ENCODE measurements at places on chromosomes 3 and 15.

GRCh38 chr3:41502023-41502422, 302.7 kb downstream of the CTNNB1 start:
- DNase-seq = no peak

DNA sequence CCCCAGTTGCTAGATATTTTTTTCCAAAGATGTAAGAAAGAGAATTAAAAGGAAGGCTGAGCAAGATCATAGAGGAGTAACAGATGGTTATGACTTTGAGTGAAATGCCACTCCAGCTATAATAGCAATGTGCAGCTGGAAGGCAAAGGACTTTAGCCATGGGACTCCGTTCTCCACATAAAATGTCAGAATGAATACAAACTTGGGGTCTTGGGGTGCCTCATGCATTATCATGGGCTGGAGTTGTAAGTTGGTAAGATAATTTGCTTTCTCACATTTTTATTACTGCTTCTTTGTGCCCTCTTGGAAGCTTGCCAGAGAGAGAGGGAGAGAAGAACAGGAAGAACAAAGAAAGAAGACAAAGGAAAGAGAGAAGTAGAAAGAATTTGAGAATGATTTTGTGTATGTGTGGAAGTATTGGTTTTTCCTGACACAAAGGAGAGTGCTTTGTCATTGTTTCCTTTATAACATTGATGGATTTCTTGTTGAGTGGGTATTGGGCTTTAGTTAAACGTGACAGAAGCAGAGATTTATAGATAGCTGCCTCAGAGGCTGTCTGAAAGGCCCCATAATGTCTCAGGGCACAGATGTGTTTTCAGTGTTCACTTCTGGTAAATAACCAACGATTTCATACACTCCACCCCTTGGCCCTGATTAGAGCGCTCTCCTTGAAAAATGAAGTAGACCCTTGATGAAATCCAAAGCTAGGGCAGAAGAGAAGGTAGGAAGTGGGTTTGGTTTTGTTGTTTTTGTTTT, 715.3 kb downstream of the NR2F2 start:
- no peak for DNase-seq

GRCh38 chr15:56939257-56939656, 20.8 kb downstream of the TCF12 start:
- DNase-seq = no peak

DNA sequence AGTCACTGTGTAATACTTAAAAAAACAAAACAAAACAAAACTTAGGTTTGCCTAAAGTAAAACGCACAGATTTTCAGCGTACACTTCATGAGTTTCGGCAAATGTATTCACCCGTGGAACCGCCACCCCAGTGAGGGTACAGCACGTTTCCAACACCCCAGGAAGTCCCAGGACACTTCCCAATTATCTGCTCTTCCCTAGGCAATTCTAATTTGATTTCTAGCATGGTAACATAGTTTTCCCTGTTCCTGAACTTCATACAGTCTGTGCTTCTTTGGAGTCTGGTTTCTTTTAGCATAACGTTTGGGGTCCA, 497 bp upstream of the CLASP2 start:
- DNase-seq = no peak

GRCh38 chr3:4601892-4602291, 108.7 kb downstream of the ITPR1 start:
- DNase-seq = no peak

GRCh38 chr3:143750841-143751240, 97.4 kb downstream of the SLC9A9 start:
- no peak for DNase-seq

DNA sequence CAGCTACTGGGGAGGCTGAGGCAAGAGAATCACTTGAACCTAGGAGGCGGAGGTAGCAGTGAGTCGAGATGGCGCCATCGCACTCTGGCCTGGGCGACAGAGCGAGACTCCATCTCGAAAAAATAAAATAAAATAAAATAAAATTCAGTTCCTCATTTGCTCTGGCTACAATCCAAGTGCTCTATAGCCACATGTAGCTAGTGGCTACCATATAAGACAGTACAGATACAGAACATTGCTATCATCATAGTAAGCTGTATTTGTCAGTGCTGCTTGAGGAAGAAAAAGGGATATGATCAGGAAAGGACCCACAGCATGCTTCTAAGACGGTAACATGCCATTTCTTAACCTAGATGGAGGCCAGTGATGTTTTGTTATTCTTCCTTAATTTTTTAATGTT, 88.7 kb upstream of the CDAN1 start:
- DNase-seq = no peak

DNA sequence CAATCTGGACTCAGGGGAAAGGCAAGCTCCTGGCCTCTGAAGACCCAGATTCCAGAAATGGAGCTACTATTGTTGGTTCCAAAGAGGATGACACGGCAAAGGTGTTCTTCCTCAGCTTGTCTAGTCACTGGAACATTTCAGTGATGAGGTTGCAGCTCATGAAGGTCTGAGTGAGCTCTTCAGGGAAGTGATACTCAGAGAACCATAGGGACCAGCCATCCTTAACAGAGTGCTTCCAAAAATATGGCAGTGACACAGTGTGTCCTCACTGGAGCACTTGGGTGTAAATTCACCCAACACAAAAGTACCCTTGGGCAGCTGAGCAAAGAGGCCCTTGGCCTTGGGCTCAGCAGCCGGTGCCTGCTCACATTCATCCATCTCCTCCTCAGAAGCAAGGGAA, 46.3 kb downstream of the SPTSSB start:
- DNase-seq = no peak

- DNase-seq = no peak
Measured at GRCh38 chr3:131282967-131283366, 98.6 kb upstream of the NUDT16 start.

DNA sequence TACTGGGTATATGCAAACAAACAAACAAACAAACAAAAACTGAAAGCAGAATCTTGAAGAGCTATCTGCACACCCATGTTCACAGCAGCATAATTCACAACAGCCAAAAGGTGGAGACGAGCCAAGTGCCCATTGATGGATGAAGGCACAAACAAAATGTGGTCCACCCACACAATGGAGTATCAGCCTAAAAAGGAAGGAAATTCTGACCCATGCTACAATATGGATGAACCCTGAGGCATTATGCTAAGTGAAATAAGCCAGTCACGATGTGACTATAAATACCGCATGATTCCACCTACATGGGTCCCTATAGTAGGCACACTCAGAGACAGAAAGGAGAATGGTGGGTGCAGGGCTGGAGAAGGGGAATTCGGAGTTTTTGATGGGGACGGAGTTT, 24.1 kb downstream of the XPC start:
- no peak for DNase-seq

DNA sequence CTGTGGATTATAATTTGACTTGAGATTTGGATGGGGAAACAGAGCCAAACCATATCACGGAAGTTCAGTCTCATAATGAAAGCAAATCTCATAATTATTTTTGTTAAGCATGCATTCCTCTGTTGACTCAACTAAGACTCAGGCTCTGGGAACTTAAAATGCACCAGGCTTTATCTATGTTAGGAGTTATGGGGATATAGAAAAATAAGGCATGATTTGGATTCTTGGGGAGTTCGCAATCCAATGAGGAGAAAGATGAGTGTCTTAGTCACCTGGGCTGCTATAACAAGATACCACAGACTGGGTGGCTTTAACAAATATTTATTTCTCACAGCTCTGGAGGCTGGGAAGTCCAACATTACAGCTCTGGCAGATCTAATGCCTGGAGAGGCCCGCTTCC, 89.4 kb upstream of the TJP1 start:
- DNase-seq = no peak

DNA sequence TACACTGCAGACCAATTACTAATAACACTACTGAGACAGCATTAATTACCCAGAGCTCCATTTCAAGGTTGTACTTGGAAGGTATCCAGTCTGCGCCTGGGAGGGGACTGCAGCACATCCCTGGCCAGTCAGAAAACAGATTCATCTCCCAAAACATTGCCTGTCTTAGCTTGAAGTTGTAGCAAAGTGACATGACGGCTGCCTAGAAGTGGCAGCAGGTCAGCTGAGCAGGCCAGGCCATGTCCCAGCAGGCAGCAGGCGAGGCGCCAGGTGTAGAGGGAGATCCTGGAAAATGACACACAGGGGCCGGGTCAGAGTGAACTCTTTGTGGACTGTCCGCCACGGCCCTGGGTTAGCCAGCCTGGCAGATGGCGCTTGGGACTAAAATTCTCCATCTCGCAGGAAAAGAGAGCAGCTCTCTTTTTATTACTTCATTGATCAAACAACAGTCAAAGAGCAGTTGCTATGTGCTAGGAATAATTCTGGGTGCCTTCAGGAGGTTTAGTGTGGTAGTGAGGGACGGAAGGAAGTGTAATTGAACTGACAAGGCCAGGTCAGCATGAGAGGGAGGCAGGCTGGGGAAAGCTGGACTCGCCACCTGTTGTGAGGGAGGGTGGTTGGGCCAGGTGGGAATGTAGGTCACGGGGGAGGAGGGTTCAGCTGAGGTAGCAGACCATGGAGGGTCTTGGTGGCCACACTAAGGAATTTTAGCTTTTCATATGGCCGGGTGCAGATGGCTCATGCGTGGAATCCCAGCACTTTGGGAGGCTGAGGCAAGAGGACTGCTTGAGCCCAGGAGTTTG, 1.3 kb upstream of the MAP6D1 start:
- no peak for DNase-seq

DNA sequence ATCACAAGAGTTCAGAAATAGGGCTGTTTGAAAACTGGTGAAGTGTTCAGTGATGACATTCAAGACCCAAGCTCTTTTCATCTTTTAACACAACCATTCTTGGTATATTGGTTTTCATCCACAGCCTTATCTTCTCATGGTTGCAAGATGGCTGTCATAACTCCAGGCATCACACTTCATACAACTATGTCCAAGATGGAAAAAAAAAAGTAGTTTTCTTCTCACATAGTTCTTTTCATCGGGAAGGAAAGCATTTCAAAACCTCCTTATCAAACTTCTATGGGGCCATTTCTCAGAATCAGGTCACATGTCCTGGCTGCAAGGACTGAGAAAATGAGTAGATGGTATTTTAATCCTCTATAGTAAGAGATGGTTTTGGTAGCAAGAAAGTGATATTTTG, 21.1 kb upstream of the MFSD1 start:
- DNase-seq = no peak

GRCh38 chr15:89740137-89740536, 10.9 kb downstream of the MESP1 start:
- peak; percentile 63 for DNase-seq

- no peak for DNase-seq
Measured at GRCh38 chr3:47428662-47429061, 47.1 kb downstream of the SCAP start.

DNA sequence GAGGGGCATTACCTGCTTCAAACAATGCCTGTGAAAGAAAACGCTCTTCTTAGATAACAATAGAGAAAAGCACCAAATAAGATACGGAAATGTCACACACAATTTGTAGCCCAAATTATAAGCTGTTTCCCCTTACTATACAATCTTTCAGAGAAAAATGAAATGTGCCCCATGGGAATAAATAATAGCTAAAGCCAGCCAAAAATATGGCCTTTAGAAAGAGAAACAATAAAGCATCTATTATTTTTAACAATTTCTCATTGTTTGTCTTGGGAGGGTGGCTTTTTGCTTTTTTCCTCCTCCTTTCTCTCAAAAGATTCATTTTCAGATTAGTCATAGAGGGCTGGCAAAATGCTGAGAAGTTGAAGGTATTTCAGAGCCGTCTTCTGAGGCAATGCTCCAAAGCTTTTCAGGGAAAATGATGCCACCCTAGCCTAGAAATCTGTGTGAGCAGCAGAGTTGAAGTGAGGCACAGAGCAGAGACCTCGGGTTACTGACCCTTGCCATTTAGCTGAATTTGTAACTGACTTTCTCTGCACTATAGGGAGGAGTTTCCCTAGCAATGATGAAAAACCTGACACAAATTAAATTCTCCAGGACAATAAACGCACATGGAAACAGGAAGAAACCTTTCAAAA, 86.3 kb upstream of the PRICKLE2 start:
- no peak for DNase-seq

DNA sequence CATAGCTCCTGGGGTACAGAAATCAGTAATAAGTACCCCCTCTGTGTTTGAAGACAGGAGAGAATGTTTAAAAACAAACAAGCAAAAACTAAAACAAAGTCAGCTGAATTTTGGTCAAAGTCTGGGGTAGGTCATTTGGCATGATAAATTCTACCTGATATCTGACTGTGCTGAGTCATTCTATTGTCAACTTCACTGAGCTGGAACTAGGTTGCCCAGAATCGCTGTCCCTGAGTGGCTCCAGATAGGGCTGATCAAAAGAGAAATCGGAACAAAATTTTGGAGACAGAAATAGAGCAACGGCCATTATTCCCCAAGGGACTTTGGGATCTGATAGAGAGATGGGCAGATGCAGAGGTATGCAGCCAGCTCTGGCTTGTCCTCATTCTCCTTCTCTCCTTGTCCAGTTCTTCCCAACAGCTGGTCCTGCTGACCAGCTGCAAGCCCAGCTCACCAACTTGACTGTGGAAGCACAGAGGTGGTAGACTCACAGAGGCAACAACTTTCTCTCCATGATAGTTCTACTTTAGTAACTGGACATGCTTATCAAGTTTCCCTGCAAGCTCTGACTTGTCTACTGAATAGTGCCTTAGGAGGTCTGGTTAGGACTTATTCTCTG, 57.3 kb upstream of the MYRIP start:
- no peak for DNase-seq

GRCh38 chr3:13145826-13146642, 72.8 kb upstream of the IQSEC1 start:
- no peak for DNase-seq

DNA sequence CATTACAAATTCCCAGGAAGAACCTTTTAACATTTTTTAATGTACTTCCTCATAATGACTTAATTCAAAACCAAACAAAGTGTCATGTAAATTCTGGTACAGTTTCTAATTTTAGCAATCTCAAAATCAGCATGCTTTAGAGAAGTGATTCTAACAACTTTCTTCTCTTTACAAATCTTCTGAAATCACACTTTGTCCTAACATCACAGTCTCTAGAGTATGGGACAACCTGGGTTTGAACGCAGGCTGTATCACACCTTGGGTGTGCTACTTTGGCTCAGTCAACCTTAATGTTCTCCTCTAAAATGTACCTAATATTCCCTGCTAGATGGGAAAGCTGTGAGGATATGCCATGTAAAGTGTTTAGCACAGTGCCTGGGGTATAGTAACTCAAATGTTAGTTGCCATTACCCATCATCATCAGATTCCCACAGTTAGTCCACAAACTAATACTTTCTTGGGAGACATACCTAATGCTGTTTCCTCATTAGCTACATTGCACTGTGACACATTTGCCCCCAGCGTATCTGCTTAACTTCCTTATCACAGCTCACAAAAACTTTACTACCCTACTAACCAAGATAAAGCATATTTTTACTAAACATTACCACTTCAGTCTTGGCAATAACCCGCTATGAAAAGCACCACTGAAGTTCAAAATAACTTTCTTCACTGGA, 3.1 kb downstream of the TSPAN3 start:
- no peak for DNase-seq

DNA sequence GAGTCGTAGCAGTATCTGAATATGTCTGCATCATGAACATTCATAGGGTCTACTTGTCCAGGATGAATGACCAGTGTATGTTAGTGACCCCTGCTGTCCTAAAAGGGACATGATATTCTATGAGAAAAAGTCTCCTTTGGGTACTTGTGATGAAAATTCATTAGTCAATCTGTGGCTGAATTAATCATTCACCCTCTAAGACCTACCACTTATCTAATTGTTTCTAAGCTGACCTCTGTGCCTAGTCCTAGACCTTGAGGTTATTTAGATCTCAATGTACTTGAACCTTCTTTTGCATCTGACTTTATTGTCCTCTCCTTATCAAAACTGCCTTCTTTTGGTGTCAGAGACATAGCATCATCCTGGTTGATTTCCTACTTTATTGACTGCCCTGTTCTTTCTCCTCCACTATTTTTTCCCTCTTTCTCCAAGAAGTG, 799.3 kb downstream of the DIPK2A start:
- DNase-seq = no peak

GRCh38 chr15:82923744-82924143, 28.8 kb downstream of the HOMER2 start:
- DNase-seq = no peak

Measured in GM12891 (cell line).